ENCODE measurements at places on chromosomes 5 and 9.

GRCh38 chr5:19988457-19988856 lies 457 bp upstream of the CDH18 start:
- DNase-seq: no peak

GRCh38 chr9:84297162-84297821 lies 43.3 kb downstream of the SLC28A3 start:
- DNase-seq: no peak

- DNase-seq: no peak
Observed at GRCh38 chr5:91699429-91699828, 316.3 kb upstream of the ARRDC3 start.

DNA sequence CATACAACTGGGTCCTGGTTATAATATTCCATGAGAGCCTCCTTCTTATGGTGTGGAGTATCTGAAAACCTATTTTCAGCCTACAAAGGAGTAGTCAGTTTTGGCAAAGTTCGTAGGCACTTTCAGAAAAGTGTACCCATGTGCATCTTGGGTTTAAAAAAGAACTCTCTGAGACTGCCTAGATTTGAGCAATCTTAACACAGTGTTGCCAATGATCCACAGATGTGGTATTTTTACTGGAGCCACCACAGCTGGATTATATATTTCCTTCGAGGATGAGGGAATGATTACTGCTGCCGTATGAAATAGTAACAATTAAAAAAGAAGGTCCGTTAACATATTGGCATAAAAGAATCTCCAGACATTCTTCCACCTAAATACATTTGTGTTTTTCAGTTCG lies 1.1 kb downstream of the PALM2AKAP2 start:
- DNase-seq: no peak

DNA sequence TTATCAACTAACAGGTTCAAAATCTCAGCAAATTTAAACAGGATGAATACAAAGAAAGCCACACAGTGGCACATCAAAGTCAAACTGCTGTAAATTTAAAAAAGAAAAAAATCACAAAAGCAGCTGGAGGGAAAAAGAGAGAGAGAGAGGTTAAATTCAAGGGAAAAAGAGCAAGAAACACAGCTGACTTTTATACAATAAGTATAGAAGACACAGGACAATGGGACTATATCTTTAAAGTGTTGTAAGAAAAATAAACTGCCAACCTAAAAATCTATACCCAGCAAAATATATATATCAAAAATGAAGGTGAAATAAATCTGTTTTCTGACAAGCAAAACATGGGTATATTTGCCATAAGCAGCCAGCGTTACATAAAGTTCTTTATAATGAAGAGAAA lies 261.5 kb downstream of the TLE1 start:
- DNase-seq: no peak
